Muscle of back (tissue), 13 donors: ENCODE measurements at places on chromosomes 13 and 19.
A peak's percentile ranks its signal among the peaks of the same experiment; 100 is the strongest.

DNA sequence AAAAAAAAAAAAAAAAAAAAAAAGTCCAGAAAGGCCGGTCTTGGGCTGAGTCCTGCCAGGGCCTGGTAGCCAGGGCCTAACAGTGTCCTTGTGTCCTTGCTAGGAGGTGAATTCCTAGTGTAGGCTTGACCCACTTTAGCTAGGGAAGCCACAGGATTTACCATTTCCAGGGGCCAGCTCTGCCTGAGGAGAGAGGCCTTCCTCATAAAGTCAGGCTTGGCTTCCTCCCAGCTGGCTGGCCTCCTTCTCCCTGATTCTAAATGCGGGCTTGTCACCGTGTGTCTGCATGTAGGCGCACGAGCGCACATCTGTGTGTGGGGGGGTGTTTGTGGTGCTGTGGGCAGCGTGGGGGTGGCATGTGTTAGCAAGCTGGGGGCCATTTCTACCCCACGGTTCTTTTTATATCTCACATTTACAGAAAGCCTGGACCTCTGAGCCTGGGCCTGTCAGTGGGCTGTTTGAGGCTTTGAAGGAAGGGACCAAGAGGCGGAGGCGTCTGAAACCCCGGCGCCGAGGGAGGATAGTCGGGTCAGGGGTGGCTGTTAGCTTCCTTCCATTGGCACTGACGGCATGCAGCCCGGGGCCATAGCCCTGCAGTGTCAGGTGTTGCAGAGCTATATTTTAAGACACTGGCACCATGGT is 31.7 kb downstream of the IER2 start:
- DNase-seq, result peak; percentile 79

DNA sequence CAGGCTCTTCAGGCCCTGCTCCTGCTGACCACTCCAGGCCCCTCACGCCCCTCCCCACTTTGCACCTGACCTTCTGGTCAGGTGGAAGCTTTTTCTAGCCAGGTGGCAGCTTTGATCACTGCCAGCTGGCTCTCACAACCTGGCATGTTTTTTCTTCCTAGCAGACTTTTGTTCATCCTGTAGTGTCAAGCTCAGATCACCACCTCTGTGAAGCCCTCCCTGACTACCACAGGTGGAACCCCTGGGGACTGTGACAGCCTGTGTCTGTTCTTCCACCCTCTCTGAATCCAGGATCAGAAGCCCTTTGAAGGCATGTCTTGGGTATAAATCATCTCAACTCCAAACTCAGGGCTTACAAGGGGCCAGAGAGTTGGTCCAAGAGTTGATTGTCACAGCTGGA is 10.3 kb upstream of the CNFN start:
- no peak for DNase-seq

DNA sequence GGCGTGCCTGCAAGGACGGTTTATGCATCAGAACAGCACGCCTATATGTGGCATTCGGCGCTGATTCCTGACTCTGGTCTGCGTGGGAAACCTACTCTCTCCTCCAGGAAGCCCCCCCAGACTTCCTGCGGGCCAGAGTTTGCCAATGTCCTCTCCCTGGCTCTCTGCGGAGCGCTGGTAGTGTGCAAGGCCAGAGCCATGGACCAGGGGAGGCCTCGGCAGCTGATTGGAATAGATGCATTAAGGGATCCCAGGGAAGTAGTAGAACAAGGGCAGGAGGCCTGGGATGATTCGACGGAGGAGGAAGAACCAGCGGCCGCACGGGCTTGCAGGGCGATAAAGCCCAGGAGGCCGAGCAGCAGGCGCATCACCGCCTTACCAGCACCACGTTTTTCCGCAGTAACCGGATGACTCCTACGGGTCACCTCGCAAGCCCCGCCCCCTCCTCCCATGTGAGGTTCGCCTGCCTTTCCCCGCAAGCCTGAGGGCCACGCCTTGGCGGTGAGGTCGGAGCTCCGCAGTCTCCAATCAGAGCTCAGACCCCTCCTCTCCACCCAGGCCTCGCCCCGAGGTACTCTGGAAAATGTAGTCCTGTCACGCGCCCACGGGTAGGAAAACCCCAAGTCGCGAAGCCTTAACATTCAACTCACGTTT is 5.0 kb downstream of the CLEC11A start:
- peak; percentile 68 for DNase-seq

- peak; percentile 17 for DNase-seq
Observed at GRCh38 chr19:11418549-11419506, at the start of gene RGL3. Gene RGL3, minus strand, starts transcription at chr19:11419314. Its CDS starts 36 bp downstream, at chr19:11419278.

GRCh38 chr13:41306271-41307145 is 4.6 kb upstream of the NAA16 start:
- no peak for DNase-seq

- DNase-seq, result peak; percentile 35
Observed at GRCh38 chr13:52411629-52412028, 5.7 kb upstream of the THSD1 start.

DNA sequence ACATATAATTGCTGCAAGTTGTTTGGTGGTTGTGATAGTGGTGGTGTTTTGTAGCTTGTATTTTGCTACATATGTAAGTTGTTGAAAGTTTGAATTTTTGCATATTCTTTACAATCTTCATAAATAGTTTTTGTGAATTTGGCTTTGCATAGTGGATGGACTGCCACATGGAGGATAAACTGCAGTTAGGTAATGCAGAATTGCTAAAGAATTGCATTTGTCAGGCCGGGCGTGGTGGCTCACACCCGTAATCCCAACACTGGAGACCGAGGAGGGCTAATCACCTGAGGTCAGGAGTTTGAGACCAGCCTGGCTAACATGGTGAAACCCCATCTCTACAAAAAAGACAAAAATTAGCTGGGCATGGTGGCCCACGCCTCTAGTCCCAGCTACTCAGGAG is 111.9 kb downstream of the ZAR1L start:
- no peak for DNase-seq

GRCh38 chr19:28401739-28402424 is 811.1 kb downstream of the UQCRFS1 start:
- no peak for DNase-seq

- no peak for DNase-seq
Observed at GRCh38 chr13:18236528-18236815, 945.2 kb downstream of the TUBA3C start.

DNA sequence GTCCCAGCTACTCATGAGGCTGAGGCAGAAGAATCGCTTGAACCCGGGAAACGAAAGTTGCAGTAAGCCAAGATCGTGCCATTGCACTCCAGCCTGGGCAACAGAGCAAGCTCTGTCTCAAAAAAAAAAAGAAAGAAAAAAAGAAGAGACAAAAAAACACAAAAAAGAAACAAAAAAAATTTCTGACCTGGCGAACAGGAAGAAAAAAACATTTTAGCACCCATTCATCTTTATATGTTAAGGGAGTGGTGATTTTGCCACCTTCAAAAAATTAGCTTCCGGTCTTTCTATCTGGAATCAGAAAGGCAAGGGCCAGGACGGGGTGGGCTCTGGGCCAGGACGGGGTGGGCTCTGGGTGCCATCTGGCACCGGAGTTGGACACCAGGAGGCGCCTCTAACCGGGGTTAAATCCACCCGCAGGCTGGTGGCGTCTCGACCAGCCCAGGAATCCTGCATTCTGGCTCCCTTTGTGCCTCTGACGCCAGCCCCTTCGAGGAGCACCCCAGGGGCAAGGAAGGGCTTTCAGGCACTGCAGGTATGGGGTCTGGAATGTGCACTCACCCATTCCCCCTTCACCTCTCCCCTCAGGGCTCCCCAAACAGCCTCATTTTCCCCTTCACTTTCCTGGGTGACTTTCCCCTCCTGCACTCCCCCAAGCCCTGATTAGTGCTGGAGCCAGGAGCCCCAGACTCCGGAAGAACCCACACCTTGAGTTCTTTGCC is 10.4 kb upstream of the ZSWIM4 start:
- peak; percentile 54 for DNase-seq

DNA sequence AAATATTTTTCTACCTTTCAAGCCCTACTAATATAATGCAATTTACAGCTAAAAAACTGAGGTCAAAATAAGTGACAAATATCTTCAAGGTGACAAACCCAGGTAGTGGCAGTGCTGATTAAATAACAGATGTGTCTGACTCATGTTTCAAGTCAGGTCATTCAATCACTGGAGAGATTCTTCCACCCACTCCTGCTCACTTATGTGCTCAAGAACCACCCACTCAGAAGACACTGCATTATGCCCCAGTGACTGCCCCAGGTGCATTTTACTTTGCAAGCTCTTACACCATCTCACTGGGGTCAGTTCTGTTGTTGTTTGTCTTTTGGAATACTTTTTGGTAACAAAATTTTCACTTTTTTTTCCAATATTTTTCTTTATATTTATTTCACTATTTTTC is 2.2 kb downstream of the ZNF100 start:
- DNase-seq, result no peak

DNA sequence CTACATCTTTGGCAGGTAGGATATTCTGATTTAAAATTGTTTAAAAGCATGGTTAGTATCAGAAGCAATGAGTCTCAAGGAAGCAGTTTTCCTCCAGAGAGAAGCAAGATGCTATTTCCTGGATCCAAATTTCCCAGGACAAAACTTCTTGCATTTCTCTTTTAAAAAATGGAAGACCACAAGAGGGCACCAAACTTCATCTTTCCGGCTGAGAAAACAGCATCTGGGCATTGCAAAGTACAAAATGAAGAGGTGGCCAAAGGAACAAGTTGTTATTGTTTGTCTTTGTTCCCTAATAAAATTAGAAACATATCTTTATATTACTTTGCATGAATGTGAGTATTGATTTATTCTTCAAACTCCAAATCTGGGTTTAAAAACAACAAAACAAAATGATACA is 60.0 kb upstream of the LRCH1 start:
- peak; percentile 54 for DNase-seq

- DNase-seq, result peak; percentile 60
Observed at GRCh38 chr19:45059258-45059965, 16.9 kb downstream of the ZNF296 start.

DNA sequence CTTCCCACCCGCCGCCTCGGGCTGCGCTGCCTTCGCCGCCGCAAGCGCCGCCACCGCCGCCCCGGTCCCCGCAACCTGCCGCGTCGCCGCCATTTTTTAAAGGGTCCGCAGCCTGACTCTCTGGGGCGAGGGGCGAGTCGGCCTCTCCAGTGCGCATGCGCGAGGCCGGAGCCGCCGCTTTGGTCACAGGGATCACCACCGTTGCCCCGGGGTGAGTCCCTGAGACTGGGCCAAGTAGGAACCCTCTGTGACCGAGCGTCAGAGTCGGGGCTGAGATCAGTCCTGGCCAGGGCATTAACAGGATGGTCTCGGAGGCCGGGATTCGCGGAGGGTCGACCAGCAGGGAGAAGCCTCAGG is 42.6 kb downstream of the ZNF146 start:
- DNase-seq, result no peak

GRCh38 chr19:49409441-49410029 is 13.7 kb downstream of the PTH2 start:
- no peak for DNase-seq

- no peak for DNase-seq
Observed at GRCh38 chr19:30332445-30333234, 39.5 kb upstream of the ZNF536 start.

GRCh38 chr13:25248071-25248470 is 39.2 kb downstream of the MTMR6 start:
- no peak for DNase-seq

GRCh38 chr19:44746946-44747738 is 1.4 kb upstream of the BCL3 start:
- DNase-seq, result peak; percentile 96

GRCh38 chr13:96960379-96960778 is 33.9 kb downstream of the OXGR1 start:
- no peak for DNase-seq

DNA sequence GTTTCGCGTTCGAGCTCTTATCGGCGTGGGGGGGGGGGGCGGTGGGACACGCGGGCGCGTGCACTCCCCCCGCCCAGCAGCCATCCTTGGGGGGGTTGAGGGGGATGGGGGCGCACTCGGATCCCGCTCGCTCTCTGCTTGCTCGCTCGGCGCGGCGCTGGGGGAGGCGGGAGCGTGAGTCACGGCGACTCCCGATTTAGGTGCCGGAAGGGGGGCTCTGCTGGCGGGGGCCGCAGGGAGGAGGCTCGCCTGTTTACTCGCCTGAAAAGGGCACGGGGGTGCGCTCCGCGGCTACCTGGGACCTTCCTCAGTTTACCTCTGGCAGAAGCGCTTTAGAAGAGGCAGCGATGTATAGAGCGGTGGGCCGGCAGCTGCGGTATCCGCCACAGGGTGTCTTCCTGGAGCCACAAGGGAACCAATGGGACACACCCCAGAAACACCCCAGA is 1.1 kb upstream of the PDE4A start:
- DNase-seq, result no peak
